CD8-positive, alpha-beta memory T cell (primary cell): ENCODE measurements at places on chromosomes 12 and 14.

GRCh38 chr12:104422441-104422840 is 34.3 kb upstream of the CHST11 start:
- no peak for DNase-seq

GRCh38 chr14:60805841-60806430 is 71.4 kb downstream of the MNAT1 start:
- no peak for DNase-seq

GRCh38 chr12:67441736-67442346 is 172.7 kb downstream of the CAND1 start:
- DNase-seq: peak; percentile 59

GRCh38 chr14:91348845-91349465 is 68.7 kb downstream of the CCDC88C start:
- no peak for DNase-seq

- DNase-seq: no peak
Measured at GRCh38 chr12:72197790-72198189, 74.4 kb upstream of the TRHDE start.

- no peak for DNase-seq
Measured at GRCh38 chr12:1281683-1282366, 290.8 kb downstream of the ERC1 start.

- DNase-seq: no peak
Measured at GRCh38 chr12:121251838-121252237, 41.9 kb downstream of the P2RX4 start.

GRCh38 chr12:19223018-19223417 is 93.5 kb downstream of the PLEKHA5 start:
- DNase-seq: no peak

DNA sequence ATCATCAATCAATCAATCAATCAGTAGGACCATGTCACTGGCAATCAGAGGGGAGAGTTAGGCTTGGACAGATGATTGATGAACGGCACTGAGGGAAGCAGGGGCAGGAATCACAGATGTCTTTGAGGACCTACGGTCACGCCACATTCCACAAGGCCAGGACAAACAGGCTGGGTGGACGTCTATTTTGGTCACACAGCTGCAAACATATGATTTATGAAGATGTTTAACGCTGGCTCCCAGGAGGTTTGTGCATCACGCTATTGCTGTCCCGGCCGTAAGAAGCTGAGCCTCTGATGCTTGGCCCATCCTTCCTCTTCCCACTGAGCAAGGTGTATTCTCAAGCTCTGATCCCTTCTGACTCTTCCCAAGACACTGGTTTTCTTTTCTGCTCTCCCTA is 160.8 kb downstream of the FOXN3 start:
- no peak for DNase-seq

DNA sequence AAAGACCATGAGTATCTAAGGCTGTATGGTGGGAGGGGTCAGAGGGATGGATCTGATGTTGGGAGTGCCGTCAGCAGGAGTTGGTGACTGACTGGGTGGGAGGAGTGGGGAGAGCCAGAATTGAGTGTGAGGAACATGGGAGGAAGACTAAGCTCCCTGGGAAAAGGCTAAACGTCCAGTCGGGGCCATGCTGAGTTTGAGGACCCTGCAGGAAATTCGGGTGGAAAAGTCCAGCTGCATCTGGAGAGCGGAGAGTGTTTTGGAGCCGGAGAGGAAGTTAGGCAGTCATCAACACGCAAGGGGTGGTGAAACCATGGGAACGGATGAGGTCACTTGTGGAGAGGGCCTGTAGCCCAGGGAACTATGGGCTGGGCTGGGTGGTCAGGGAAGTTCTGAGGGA is 60.9 kb downstream of the ELK3 start:
- DNase-seq: no peak
